ENCODE measurements at places on chromosomes 1 and 21. TPM values are rescaled to one million over a fixed set of nuclear protein-coding genes. Genes with fewer than 3 reads are reported as not detected.

DNA sequence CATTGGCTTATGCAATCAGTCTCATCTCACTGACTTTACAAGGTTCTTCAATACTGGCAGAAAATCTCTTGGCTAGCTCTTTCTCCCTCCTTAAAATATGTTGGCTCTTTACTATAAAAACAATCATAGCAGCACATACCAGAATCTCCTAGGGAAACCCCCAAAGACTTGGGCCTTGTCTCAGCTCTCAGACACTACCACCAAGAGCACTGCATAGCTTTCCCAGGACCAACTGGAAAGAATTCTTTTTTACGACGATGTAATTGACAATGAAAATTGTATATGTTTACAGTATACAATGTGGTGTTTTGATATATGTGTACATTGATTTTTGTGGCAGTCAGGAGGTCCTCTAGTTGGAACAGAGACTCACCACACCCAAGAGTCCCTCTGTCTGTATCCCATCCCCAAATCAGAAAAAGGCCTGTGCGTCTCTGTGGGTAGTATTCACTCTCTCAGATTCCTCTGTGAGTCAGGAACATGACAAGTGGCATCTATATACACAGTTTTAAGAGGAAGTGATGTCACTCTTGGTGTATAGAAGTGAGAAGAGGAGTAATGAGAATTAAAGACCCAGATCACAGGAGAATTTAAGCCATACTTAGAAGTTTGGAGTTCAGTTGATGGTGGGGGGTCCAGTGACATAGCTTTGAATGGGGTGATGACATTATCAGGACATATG lies 21.1 kb downstream of the SMAP2 start:
- peak; percentile 71 for DNase-seq

DNA sequence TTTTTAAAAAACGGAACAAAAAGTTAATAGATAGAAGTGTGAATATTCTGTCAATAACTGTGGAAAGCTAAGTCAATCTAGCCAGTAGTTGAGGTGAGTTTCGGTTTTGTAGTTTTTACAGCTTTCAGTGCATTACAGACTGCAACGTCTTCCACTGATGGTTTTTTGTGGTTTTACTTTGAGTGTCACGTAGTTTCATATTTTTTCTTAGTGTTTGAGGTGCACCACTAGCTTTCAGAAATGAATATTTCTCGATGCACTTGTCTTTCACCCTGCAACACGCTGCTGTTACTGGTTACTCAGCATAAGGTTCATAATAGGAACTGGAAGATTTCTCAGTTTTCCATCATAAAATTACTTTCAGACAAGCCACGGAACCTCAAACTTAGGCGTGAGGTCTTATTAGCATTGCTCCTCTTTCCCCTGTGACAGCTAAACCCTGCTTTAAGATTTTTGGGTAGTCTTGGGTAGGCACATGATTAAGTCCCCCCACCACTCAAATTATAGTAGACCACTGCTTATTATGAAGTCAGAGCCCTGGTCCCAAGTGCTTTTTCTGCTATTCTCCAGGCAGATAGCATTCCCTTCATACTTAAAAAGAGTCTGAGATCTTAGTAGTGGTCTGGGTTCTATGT lies 1412.7 kb downstream of the KCNT2 start:
- DNase-seq = no peak

DNA sequence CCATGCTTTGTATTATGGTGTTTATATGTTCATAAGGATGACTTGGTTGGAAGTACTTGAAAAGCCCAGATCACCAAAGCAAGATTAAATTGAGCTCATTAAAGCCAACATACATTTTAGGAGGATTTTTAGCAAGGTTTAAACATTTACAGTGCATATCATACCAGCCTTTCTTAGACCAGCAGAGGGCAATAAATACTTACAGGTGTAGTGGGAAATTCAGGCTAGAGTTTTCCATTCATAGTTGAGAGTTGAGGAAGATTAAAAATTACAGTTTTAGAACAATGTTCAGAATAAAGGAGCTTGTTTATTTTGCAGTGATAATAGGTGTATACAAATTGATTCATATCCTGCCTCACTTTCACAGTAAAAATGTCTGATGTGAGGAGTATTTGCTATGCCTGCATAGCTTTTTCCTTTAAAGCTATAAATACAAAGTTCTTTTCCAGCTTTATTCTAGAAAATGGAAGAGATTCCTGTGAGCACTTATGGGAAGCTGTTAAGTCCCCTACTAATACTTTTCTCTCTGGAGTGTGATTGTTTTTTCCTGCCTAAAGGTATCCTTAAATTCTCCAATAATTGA lies 35.3 kb downstream of the DTL start:
- DNase-seq = no peak

- DNase-seq = no peak
Measured at GRCh38 chr21:42459546-42460215, 36.3 kb downstream of the RSPH1 start.

PDZK1IP1 gene
- not detected for total RNA-seq

- no peak for DNase-seq
Measured at GRCh38 chr1:228287541-228288425, 79.9 kb downstream of the OBSCN start.

DNA sequence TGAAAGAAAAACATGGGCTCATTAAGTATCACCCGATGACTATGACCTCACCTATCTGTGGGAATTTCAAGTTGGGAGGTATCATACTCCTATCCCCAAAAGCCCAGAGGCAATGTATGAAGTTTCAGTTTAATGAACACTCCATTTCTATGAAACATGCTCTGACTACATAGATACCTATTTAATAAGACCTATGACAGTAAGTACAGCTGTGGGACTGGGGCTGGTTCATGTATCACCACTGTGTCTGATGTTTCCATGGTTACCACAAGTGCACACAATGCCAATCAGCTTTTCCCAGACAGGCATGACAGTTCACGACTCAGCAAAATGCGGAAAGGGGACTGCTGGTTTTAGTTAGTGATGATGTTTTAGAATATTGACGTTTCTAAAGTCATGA lies 167.7 kb downstream of the SIPA1L2 start:
- no peak for DNase-seq

- DNase-seq = no peak
Measured at GRCh38 chr1:190172651-190173430, 304.8 kb downstream of the BRINP3 start.

NUDT4B gene
- not detected for total RNA-seq

TSSK3 gene
- total RNA-seq = 2.9 TPM

DNA sequence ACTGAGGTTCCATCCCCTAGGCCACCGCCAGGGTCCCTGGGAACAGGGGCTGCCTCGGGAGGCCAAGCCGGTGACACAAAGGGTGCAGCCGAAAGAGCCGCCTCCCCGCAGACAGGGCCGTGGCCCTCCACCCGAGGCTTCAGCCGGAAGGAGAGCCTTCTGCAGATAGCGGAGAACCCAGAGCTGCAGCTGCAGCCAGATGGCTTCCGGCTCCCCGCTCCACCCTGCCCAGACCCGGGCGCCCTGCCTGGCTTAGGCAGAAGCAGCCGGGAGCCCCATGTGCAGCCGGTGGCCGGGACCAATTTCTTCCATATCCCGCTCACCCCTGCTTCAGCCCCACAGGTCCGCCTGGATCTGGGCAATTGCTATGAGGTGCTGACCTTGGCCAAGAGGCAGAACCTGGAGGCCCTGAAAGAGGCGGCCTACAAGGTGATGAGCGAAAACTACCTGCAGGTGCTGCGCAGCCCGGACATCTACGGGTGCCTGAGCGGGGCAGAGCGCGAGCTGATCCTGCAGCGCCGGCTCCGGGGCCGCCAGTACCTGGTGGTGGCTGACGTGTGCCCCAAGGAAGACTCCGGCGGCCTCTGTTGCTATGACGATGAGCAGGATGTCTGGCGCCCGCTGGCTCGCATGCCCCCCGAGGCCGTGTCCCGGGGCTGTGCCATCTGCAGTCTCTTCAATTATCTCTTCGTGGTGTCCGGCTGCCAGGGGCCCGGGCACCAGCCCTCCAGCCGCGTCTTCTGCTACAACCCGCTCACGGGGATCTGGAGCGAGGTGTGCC lies 1.4 kb downstream of the KLHDC7A start:
- DNase-seq = no peak

GALE gene
- 8.4 TPM for total RNA-seq

- DNase-seq = no peak
Measured at GRCh38 chr1:235077571-235078479, 50.8 kb downstream of the TOMM20 start.

- DNase-seq = no peak
Measured at GRCh38 chr1:94334764-94335163, 83.4 kb upstream of the ABCD3 start.

DNA sequence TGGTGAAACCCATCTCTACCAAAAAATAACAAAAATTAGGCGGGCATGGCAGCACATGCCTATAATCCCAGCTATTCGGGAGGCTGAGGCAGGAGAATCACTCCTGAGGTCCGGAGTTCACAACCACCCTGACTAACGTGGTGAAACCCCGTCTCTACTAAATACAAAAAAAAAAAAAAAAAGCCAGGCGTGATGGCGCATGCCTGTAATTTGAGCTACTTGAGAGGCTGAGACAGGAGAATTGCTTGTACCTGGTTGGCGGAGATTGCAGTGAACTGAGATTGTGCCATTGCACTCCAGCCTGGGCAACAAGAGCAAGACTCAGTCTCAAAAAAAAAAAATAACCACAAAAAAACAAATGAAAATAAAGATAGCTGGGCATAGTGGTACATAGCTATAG lies 42.3 kb downstream of the CC2D1B start:
- DNase-seq = no peak

DNA sequence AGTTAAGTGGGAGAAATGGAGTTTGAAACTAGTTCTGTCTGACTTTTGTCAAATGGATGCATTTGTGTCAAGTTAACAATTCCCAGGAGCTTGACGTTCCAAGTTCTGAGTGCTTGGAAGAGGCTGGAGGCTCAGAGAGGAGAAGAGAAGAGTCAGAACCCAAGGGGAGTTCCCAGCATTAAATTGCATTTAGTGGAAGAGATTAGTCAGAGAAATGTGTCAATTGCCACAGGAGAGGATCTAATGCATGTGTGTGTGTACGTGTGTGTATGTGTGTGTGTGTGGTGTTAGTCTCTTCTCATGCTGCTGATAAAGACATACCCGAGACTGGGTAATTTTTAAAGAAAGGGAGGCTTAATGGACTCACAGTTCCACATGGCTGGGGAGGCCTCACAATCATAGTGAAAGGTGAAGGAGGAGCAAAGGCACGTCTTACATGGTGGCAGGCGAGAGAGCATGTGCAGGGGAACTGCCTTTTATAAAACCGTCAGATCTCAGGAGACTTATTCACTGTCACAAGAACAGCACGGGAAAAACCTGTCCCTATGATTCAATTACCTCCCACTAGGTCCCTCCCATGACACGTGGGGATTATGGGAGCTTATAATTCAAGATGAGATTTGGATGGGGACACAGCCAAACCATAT lies 101.5 kb upstream of the TMEM51 start:
- no peak for DNase-seq

- no peak for DNase-seq
Measured at GRCh38 chr1:165387961-165388360, 31.4 kb upstream of the LMX1A start.

DNA sequence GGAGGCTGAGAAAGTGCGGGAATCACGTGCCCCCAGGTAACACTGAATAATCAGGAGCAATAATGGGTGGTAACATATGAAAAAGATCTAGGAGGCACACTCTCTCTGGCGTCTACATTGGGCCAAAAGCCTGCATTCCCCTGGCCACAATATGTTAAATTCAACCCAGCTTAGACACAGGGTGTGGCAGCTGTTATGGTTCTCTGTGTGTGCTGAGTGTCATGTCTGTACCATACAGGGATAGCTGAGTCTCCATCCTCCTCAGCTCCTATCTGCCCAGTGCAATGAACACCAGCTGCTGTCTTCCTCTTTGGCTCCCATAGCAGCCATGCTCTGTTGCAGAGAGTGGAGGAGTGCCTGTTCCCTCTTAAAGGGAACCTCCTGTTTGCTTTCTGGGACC lies 14.3 kb downstream of the S100A11 start:
- no peak for DNase-seq

NEGR1 gene
- total RNA-seq = not detected

GRCh38 chr1:110464340-110464739 lies 13.4 kb downstream of the PROK1 start:
- no peak for DNase-seq

DNA sequence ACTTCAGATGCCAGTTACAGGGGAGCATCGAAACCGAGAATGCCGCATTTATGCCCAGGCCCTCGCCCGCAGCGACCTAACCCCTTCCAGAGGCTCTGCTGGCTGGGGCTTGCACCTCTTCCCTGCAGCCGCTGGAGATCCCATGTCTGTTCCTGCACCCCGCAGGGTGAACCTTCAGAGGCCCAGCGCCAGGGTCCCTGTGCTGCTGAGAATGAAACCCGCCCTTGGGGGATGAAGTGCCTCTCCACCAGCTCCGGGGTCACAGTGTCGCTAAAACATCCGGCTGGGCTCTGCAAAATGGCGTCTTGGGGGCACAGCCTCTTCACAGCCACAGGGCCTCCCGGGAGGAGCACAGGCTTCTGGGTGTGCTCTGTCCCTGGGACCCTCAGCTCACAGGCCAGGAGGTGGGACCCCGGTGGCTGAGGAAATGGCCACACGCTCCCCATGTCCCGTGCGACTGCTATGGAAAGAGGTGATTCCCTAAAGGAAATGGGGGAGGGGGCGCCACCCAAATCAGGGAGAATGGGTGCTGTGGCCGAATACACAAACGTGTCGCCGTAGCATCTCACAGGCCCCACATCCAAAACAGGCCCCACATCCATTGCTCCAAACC lies 39.9 kb upstream of the TSPEAR start:
- no peak for DNase-seq

C1orf226 gene
- total RNA-seq = 0.22 TPM

DNA sequence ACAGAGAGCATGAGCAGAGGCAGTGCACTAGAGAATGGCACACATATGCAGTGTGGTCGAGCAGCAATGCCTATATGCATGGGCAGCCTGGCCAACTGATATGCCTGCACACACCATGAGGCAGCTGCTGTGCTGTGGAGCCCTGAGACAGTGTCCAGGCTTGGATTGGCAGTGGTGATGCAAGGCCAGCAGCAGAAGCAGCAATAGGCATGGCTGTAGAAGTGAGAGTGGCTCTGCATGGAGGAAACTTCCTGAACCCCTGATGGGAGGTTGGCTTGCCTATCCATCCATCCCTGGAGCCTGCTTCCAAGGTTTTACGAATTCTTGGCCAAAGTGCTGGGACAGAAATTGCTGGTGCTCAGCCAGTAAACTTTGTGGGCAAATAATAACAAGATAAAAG lies 89.7 kb downstream of the DIRAS3 start:
- no peak for DNase-seq

NBPF3 gene
- total RNA-seq = 19.6 TPM

WDR26 gene
- total RNA-seq = 121 TPM

RGS1 gene
- 1.7 TPM for total RNA-seq

DNA sequence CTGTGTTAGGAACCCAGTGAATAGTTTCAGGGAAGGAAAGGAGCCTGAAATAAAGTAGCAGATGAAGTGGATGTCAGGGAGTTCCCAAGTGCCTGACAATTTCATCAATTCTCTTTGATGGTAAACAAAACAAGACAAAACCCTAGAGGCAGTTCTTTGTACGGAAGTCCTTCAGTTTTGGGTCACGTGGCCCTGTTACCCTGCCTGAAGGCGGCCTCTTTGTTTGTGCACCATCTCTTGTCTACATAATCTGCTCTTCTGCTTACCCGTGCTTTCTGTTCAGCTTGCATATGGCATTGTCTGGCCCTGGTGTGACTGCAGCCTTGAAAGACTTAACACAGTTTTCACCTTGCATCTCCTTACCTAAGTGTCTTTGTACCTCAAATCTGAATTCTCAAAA lies 166.7 kb upstream of the DUSP10 start:
- DNase-seq = no peak
